ENCODE measurements at places on chromosomes 1 and 21. TPM values are rescaled to one million over a fixed set of nuclear protein-coding genes. Genes with fewer than 3 reads are reported as not detected.

The BMP8B gene
- not detected for total RNA-seq

The PDZK1IP1 gene
- not detected for total RNA-seq

The ICOSLG gene
- not detected for total RNA-seq

The RUNX3 gene
- 0.91 TPM for total RNA-seq

The TIAM1 gene
- 2.7 TPM for total RNA-seq

The VWA1 gene
- total RNA-seq = 35.1 TPM

The TNFRSF1B gene
- total RNA-seq = 41.6 TPM

The LAMC1 gene
- 295 TPM for total RNA-seq

The NCMAP gene
- total RNA-seq = not detected

The ACTL8 gene
- total RNA-seq = 0.08 TPM

The TFF2 gene
- not detected for total RNA-seq

The RAB7B gene
- total RNA-seq = 1.8 TPM

The PLA2G2F gene
- total RNA-seq = not detected

The MORN1 gene
- total RNA-seq = 3.4 TPM
